Myocyte (in vitro differentiated cells): ENCODE measurements at places on chromosomes 5 and 9. TPM values are rescaled to one million over a fixed set of nuclear protein-coding genes. Genes with fewer than 3 reads are reported as not detected.

DNA sequence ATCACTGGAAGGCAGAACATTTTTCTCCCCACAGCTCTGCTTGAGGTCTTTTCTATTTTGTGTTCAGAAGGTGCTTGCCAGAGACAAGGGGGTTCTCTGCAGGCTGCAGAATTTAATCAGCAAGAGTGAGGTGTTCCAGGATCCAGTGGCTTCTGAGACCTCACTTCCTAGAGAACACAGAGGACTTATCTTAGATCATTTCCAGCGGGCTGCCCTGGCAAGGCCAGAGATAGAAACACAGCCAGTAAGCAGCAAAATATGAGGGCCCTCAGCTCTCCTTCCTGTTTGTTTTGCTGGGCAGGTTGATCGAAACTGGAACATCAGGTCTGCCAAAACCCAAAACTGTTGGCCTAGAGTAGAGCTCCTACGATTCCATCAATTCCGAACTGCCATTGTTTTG lies 187.3 kb downstream of the DIRAS2 start:
- DNase-seq, result no peak

DNA sequence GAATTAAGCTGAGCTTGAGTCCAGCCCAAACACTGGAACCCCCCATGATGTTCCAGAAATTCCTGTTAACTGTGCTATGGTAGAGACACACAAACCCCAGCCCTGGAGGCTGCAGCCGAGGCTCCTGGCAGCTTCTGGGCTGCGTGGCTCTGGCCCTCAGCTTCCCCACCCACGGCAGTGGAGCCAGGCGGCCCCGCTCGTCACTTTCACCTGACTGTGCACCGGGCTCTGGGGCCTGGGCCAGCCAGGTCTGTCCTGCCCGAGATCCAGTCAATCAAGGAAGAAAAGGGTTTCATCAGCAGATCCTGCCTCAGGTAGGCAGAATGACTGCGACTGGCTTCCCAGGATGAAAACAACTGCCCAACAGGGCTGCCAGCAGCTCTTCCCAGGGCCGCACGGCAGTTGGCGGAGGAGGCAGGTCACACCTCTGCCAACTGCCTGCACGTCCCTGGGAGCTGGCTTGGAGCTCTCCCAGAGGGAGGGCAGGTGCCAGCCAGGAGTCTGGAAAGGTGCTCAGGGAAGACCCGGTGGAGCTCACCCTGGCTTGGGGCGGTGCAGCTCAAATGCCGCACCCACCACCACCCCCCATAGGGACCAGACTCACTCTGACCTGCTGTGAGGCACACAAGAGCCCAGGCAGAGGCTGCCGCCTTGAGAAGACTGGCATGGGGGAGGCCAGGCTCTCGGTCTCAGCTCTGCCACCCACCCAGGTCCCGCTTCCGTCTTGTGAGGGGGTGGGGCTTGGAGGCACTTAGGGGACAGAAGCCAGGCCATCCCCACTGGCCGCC lies 20.7 kb downstream of the BRD3 start:
- DNase-seq, result no peak

GRCh38 chr9:131554087-131554842 lies 8.9 kb downstream of the PRRT1B start:
- no peak for DNase-seq

DNA sequence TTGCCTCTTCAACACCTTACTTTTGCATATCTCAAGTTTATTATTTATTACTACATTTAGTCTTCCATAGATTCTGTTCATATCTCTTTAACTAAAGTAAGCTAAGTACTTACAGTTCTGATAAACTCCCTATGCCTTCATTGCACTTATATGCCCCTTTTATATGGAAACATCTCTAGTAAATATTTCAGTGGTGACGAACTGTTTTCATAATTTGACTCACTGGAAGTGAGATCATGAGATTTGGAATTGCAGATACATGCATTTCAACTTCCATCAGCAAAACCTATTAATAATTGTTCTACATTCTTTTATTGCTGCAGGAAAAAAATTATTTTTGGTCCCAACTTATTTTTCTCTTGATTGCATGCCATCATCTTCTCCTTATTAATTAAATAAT lies 263.5 kb downstream of the CD180 start:
- DNase-seq, result peak; percentile 3

The LMNB1 gene
- 3.1 and 4.6 TPM in 2 replicates for total RNA-seq

DNA sequence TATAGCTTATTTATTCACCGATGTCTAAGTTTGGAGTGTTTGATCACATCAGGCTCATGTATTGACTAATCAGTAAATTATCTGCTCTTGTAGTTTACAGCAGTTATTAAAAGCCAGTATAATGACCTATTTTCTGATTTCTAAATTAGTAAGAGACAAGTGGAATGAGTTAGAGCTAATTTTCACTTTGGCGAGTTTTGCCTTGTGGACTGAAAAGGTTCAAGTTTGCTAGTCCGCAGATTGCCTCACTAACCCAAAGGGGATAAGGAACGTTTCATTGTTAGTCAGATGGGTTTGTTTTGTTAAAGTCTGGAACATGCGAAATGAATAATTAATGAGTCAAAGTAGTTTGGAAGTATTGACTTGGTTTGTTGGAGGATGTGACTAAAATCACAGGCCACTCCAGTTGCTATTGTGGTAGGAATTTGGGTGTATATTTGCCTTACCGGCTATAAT lies 40.1 kb downstream of the SMARCA2 start:
- DNase-seq, result no peak
